H1 (cell line): ENCODE measurements at places on chromosomes 12 and 14. TPM values are rescaled to one million over a fixed set of nuclear protein-coding genes. Genes with fewer than 3 reads are reported as not detected.

DACT1 gene
- 3.2 and 4.7 TPM in 2 replicates for polyA plus RNA-seq

KLHDC1 gene
- 0.08 TPM in 1 of 2 replicates, not detected in the other for polyA plus RNA-seq

CCDC92 gene
- 0.51 and 0.83 TPM in 2 replicates for polyA plus RNA-seq

TMEM132D gene
- polyA plus RNA-seq, result 2.8 and 3.5 TPM in 2 replicates

SMAGP gene
- polyA plus RNA-seq, result 12.7 and 13.9 TPM in 2 replicates

CIT gene
- polyA plus RNA-seq, result 17.1 and 29.1 TPM in 2 replicates

CATSPERB gene
- 0.08 and 0.11 TPM in 2 replicates for polyA plus RNA-seq

LRP1 gene
- 35.3 and 59.0 TPM in 2 replicates for polyA plus RNA-seq

PRDM4 gene
- 9.3 and 10.1 TPM in 2 replicates for polyA plus RNA-seq

GALNT16 gene
- polyA plus RNA-seq, result 5.4 and 5.9 TPM in 2 replicates

RGS6 gene
- 0.26 and 0.33 TPM in 2 replicates for polyA plus RNA-seq

TMCC3 gene
- 1.1 and 1.7 TPM in 2 replicates for polyA plus RNA-seq

EEA1 gene
- 0.50 and 1.0 TPM in 2 replicates for polyA plus RNA-seq

PAX9 gene
- 0.05 TPM in 1 of 2 replicates, not detected in the other for polyA plus RNA-seq

DPF3 gene
- polyA plus RNA-seq, result 0.03 TPM in 1 of 2 replicates, not detected in the other

P3H3 gene
- polyA plus RNA-seq, result 22.9 and 40.9 TPM in 2 replicates

PLEK2 gene
- polyA plus RNA-seq, result 0.41 and 0.49 TPM in 2 replicates

SIRT4 gene
- polyA plus RNA-seq, result 2.7 and 3.8 TPM in 2 replicates

POTEG gene
- polyA plus RNA-seq, result not detected in 2 replicates

CLEC6A gene
- polyA plus RNA-seq, result not detected in 2 replicates

BRF1 gene
- polyA plus RNA-seq, result 7.7 and 12.5 TPM in 2 replicates
